HFF-Myc (cell line): ENCODE measurements at places on chromosomes 5 and 9.

DNA sequence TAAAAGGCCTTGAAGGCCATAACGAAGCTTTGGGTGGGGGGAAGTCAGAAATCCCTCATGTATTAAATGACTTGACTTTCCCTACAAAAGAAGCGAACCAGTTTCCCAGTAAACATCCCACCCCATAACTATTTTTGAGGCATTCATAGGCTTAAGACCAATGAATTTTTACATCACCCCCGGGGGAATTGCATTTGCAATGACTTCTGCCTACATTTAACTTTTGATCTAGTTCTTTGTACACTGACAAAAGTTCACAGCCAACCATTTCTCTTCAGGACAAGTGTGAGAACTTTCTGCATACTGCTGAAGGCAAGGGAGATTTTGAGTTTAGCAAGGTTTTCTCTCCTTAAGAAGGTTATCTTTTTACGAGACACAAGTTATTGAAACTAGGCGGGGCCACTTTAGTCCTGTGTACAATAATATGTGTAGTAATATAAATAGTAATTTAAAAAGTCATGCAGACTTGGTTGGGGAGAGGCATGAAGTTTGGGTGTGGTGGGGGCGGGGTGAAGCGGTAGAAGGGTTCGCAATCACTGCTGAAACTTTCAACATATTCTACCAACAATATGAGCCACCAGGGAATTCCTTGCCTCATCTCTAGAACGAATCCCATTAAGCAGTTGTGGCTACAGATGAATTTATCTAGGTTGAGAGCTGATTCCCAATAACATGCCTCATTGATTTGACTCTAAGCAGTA, 2.5 kb downstream of the TJP2 start:
- no peak for DNase-seq

GRCh38 chr5:125298258-125298657, 551.8 kb upstream of the ZNF608 start:
- no peak for DNase-seq

DNA sequence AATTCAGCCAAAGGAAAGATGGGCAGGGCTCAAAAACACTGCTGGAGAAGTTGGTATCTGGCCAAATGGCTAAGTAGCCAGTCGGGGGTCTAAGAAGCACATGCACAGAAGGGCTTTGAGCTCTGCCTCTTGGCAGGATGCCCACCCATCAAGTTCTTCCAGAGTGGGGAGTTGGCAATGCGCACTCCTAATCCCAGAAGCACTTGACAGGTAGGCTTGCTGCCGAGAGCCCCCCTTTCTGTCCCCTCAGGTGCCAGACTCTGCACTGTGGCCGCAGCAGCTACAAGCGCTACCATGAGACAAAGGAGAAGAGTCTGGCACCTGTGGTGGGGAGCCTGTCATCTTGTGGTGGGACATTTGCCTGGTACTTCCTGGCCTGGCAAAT, 252.9 kb upstream of the SLC24A2 start:
- DNase-seq: no peak

GRCh38 chr9:5988265-5988664, 27.2 kb downstream of the RANBP6 start:
- no peak for DNase-seq

GRCh38 chr5:25181249-25181648, 536.5 kb upstream of the CDH10 start:
- no peak for DNase-seq
